ENCODE measurements at places on chromosomes 12 and 14.

DNA sequence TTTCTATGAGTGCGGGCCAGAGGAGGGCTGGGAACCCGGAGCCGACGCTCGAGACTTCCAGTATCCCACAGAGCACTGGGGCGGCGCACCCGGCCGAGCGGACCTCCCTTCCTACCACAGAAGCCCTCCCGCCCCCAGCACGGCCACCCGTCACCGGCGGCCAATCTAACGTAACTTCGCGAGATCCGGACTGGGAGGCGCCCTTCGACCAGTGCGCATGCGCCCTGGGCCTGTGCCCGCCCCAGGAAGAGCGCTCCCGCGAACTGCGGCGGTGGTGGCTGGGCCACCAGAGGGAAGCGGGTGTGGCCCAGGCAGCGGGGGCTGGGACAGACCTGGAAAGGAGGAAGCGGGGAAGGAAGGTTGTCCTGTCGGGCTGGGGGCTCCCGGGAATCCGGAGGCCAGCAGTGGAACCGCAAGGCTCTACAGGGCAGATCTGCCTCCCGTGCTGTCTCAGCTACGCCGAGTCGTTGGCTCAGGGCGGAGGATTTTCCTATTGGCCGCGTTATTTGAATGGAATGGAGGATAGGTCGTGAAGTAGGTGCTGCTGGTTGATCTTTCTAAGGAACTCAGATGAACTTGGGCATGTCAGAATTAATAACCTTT is at the start of gene PPP1R12A:
Gene PPP1R12A (minus strand): TSS at position 77 of the 603 bp plus-strand sequence. CDS start 166 bp downstream, outside the sequence.
- peak; percentile 87 for DNase-seq

- DNase-seq: no peak
These were observed 20.6 kb downstream of the SPX start for GRCh38 chr12:21546716-21547115.

- no peak for DNase-seq
These were observed 277.7 kb downstream of the TMTC2 start for GRCh38 chr12:82964446-82964845.

DNA sequence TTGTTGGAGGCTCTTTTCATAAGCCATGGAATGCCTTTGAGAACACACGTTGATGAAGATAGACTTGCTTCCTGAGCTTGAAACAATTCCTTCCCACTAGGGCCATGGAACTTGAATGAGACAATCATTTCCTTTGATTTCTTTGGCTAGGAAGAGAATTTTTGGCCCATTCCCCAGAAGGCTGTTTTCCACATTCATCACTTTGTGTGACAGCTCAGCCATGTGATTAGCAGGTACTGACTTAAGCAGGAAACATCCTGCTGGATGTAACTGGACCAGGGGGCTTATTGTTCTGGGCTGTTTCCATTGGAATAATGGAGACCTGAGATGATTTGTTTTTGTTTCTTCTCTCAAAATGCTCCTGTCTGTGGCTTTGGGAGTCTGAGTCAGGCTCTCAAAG is 469.8 kb upstream of the SEL1L start:
- DNase-seq: no peak

- no peak for DNase-seq
These were observed 13.5 kb downstream of the FOS start for GRCh38 chr14:75292101-75292563.

DNA sequence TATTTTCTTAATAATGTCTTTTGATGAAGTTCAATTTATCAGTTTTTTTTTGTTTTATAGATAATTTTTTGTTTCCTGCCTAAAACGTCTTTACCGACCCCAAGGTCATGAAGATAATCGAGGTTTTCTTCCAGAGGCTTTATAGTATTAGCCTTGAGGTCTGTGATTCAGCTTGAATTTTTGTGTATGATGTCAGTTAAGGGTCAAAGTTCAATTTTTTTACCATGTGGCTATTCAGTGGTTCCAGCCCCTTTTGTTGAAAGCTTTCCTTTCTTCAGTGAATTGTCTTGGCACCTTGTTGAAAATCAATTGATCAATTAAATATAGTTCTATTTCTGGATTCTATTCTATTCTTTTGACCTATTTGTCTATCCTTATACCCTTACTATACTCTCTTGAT is 3.2 kb upstream of the MGST1 start:
- DNase-seq: no peak

- DNase-seq: no peak
These were observed 966.1 kb downstream of the FSCB start for GRCh38 chr14:43540948-43541347.

- no peak for DNase-seq
These were observed 9.0 kb upstream of the LRTM2 start for GRCh38 chr12:1811281-1811947.

- no peak for DNase-seq
These were observed 84.6 kb upstream of the DYNC1H1 start for GRCh38 chr14:101879529-101880336.

- DNase-seq: no peak
These were observed 94.7 kb downstream of the DENND5B start for GRCh38 chr12:31496257-31496656.

DNA sequence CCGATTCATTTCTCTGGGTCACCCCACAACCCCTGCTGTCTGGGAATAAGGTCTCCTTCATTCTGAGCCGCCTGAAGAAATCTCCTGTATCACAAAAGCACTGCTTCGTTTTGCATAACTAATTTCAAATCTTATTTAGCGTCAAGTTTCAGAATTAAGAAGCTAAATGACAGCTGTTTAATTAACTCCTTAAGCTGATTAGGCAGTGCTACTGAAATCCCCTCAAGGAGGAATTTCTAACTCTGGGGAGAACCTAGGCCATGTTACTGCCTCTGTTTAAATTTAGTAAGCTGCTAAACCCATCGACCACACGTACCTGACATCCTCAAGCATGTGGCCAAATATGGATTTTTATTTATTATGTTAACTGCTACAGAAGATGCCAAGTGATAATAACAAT is 373.6 kb downstream of the GLT1D1 start:
- DNase-seq: no peak

DNA sequence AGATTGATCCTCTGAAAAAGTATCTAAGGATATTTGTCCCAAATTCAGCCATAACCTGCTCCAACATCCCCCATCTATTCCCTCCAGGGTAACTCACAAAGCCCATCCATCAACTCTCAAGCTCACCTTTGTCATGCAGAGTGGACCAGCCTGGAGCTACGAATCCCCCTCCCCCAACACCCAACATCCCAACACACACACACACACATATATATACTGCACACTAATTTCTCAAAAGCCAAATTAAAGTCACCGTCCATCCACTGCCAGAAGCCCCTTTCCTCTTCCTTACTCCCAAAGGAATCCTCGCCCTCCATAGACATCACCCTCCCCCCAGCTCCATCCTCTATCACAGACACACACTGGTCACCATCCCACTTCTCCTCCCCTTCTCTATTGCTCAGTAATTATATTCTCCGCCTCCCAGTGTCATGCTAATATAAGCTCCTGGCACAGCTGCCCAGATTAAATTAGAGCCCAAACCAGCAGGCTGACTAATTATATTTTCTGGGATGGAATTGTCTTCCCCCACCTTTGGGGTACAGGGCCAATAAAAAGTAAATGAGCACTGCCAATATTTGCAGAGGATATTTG is 13.5 kb upstream of the TESPA1 start:
- no peak for DNase-seq

DNA sequence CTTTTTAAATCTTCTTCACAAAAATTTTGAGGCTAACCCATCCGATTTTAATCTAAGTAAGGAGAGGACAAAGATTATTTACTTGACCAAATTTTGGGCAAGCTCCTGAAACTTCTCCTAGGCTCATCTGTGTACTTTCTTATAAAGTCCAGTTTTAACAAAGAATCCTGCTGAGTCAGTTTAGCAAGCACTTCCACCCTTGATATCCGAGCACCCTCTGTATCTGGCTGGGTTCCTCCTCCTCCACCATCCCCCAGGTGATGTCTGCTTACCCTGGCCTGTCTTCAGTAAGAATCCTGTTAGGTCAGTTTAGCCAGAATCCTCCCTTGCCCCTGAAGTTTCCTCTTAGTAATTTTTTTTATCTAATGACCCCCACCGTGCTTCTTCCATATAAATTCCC is 140.5 kb downstream of the PHLDA1 start:
- no peak for DNase-seq

GRCh38 chr12:25005376-25005775 is 56.5 kb upstream of the BCAT1 start:
- DNase-seq: no peak

GRCh38 chr12:94495445-94496115 is 35.9 kb upstream of the CEP83 start:
- no peak for DNase-seq

- DNase-seq: peak; percentile 84
These were observed 379.8 kb downstream of the DPF3 start for GRCh38 chr14:72513965-72514659.

DNA sequence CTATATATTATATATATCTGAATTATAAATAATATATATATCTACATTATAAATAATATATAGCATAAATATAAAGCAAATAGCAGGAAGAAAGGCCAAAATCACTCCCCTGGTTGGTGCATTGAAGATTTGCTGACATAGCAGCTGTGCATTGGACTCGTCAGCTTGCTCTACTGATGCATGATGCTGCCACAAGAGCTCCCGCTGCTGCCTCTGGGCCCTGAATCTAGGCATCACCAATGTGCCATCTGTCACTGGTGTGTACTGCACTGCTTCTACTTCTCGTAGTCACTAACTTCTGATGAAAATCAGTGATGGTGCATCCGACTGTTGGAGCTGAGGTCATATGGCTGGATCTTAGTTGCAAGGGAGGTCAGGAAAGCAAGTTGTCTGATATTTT is 205.0 kb downstream of the ADAMTS20 start:
- peak; percentile 44 for DNase-seq

GRCh38 chr12:38547586-38547985 is 231.0 kb downstream of the ALG10B start:
- DNase-seq: no peak

- DNase-seq: peak; percentile 30
These were observed 15.6 kb upstream of the CALM1 start for GRCh38 chr14:90381011-90381786.

Data from NCI-H1694 treated with DMSO at 0.1 percent for 48 hours (cell line).